ENCODE measurements at places on chromosomes 2 and 18.

DNA sequence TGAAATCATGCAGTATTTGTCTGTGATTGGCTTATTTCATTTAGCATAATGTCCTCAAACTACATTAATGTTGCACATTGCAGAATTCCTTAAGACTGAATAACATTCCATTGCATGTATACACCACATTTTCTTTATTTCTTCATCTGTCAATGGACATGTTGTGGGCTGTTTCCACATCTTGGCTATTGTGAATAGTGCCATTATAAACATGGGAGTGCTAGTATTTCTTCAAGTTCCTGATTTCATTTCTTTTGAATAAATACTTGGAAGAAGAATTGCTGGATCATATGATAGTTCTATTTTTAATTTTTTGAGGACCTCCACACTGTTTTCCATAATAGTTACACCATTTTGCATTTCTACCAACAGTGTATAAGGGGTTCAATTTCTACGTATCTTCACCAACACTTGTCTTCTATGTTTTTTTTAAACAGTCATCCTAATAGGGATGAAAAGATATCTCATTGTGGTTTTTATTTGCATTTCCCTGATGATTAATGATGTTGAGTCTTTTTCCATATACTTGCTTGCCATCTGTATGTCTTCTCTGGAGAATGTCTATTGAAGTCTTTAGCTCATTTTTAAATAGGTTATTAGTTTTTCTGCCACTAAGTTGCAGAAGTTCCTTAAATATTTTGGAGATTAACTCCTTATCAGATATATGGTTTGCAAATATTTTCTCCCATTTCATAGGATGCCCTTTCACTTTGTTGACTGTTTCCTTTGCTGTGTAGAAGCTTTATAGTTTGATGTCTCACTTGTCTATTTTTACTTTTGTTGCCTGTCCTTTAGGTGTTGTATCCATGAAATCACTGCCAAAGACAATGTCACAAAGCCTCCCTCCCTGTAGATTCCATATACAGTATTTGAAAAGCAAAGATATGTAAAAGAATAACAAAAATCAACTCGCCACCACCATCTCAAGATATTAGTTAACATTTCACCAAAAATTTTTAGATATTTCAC, 14.6 kb downstream of the FBXO11 start:
- DNase-seq, result no peak

- peak; percentile 75 for DNase-seq
Observed at GRCh38 chr2:135875491-135876065, 665 bp downstream of the MCM6 start.

- DNase-seq, result no peak
Observed at GRCh38 chr2:128755695-128756364, 437.2 kb upstream of the HS6ST1 start.

GRCh38 chr2:234251326-234252271, 201.1 kb downstream of the SPP2 start:
- DNase-seq, result no peak

DNA sequence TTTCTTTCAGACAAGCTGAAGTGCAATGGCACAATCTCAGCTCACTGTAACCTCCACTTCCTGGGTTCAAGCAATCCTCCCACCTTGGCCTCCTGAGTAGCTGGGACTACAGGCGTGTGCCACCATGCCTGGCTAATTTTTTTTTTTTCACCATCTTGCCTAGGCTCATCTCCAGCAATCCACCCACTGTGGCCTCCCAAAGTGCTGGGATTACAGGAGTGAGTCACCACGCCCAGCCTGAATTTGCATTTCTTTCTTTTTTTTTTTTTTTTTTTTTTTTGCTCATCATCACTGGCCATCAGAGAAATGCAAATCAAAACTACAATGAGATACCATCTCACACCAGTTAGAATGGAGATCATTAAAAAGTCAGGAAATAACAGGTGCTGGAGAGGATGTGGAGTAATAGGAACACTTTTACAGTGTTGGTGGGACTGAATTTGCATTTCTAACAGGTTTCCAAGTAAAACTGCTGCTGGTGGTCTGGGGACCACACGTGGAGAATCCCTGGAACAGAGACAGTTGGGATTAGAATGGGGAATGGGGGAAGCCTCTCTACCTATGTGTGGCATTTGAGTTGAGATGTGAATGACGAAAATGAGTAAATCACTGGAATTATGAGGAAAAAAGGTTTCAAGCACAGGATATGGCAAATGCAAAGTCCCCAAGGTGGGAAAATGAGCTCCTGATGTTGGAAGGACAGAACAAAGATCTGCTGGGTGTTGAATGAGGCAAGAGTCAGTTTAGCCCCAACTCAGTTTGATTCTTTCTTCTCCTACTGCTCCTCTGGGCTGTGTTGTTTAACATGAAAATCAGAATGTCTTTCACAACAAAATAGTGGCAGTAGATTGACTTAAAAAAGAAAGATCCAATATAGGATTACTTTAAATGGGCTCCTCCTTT, 88.8 kb upstream of the MAP4K4 start:
- no peak for DNase-seq

DNA sequence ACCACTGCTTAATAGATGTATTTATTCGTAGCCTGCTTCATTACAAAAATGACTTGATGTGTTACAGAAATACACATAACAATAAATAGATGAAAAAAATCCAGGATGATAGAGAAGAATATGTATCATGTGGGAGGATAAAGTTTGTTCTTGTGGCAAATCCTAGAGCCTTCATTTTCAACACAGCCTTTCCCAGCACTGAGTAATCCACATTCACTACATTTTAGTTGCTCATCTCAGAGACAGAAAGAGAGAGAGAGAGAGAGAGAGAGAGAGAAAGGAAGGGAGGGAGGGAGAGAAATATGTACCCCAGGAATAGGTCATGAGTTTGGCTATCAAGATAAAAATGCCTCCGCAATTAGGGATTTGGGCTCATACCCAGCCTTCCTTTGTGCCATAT, 144.3 kb downstream of the RBMS1 start:
- no peak for DNase-seq

- DNase-seq, result no peak
Observed at GRCh38 chr18:62790871-62791772, 75.8 kb downstream of the PHLPP1 start.

GRCh38 chr2:172614932-172615331, 59.0 kb downstream of the PDK1 start:
- no peak for DNase-seq

- DNase-seq, result no peak
Observed at GRCh38 chr2:156331572-156332283, 793 bp downstream of the NR4A2 start.

GRCh38 chr2:31223749-31224148, 6.4 kb upstream of the CAPN14 start:
- no peak for DNase-seq

DNA sequence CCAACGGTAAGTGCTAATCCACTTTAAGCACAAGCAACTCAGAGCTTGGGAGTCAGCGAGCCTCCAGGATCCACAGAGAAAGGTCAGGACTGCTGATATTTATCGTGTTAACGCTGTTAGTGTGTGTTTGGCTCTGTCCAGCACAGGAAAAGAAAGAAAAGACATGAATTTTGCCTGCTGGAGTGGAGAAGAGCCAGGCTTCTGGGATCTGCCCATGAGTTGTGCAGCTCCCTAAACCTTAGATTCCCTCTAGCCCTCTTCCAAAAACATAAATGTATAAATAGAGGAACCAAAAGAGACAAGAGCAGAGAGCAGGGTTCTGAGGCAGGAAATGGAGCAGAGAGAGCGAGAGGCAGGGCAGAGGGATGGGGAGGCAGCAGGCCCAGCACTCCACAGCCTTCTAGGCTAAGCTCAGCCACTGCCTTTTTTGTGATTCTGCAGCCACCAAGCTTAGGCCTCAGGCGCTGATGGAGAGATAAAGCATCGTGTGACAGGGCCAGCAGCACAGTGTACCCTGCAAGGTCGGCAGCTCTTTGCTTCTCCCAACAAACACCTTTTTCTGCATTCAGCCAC, 14.5 kb upstream of the MAT2A start:
- DNase-seq, result no peak

DNA sequence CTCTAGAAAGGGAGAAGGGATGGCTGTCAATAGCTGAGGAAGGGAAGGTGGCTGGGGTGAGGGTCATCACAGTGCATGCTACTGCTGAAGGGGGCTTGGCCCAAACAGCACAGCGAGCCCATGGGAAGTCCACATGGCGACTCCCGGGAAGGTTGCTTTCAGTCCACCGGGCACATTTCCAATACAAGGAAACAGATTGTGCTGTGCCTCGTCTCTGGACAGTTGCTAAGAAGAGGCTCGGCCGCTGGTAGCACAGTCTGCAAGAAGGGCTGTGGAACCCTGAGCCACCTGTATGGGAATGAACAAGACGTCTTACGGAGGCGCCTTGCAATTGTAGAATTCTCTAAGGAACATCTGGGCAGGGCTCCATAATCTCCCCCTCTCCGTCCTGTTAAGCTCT, 123.1 kb downstream of the CELF4 start:
- no peak for DNase-seq

GRCh38 chr2:98691303-98691702, 39.6 kb downstream of the MGAT4A start:
- no peak for DNase-seq

- no peak for DNase-seq
Observed at GRCh38 chr2:238238311-238238765, 1.5 kb downstream of the HES6 start.

DNA sequence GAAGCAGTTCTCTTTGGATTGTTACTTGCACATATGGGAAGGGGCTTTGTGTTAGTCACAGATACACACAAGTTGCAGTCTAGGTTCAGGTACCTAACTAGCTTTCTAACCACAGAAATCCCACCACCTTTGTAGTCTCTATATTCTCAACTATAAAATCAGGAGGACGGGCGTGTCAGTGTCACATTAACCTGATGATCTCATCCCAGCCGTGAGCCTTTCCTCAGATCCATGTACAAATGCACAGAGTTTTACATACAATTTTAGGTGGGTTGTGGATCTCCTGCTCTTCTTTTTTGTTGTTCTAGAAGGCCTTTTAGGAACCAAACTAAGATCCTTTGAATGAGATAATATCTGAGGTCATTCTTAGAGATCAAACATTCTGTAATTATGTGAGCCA, 94.0 kb downstream of the ZNF532 start:
- no peak for DNase-seq

DNA sequence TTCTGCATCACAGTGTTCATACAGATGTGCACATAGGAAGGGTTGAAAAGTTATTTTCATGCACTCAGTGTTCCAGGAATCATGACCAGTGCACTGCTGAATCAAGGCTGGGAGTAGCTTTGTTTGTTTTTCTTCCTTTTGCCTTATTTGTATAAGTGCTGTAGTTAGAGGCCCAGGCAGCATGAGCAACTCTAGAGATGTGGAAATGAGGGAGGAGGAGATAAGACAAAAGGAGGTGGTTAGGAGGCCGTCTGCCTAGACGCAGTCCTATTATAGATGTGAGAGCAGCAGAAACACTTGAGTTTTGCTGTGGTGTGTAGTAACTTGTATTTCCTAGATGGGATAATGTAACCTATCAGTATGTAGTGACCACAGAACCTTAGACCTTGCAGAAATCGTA, 264.3 kb upstream of the RASGRP3 start:
- no peak for DNase-seq

GRCh38 chr2:44839771-44840502, 101.6 kb upstream of the SIX3 start:
- no peak for DNase-seq

DNA sequence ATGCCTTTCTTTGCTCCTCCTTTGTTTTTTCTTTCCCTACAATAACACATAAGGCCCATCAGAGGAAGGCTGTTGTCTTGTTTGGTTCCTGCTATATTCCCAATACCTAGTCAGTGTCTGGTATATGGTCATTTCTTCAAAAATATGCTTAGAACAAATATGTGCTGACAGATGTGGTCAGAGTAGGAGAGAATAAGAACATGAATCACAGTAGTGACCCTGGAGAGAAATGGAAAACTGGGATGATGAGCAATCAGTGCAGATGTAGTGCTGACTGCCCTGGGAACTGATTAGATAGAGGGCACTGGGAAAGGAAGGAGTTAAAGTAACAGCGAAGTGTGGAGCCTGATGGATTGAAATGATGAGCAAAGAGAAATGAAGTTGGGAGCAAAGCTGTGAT, 189.4 kb upstream of the LHCGR start:
- DNase-seq, result no peak

- DNase-seq, result no peak
Observed at GRCh38 chr18:23377669-23378301, 75.3 kb upstream of the RIOK3 start.

DNA sequence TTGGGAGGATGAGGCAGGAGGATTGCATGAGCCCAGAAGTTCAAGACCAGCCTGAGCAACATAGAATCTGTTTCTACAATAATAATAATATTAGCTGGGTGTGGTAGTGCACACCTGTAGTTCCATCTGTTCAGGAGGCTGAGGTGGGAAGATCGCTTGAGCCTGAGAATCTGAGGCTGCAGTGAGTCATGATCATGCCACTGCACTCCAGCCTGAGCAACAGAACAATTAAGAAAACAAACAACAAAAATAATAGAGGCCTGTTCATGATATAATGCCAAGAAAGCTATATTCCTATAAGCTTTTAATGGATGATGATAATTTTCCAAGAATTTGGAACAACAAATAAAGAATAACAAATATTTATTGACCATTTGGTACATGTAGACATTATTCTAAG, 6.9 kb upstream of the CCBE1 start:
- DNase-seq, result no peak
